ENCODE measurements at places on chromosomes 16 and 17.

DNA sequence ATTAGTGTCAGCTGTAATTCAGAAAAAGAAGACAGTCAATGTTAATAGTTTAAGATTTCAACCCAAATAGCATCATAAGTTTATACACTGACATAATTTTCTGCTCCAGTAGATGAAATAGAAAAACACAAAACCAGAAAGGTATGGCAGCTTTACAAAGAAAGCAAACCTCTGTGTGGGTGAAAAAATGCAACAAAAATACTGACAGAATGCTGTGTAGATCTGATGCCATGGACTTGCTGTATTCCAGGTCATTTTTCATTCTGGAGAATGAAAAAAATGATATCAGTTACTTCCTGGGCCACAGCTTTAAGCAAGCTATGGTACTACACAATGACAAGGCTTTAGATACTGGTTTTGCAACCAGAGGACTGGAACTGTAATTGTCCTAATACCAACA lies 116.0 kb downstream of the MAP2K4 start:
- DNase-seq, result no peak

GRCh38 chr16:57143149-57143921 lies 42.5 kb downstream of the PSME3IP1 start:
- no peak for DNase-seq

DNA sequence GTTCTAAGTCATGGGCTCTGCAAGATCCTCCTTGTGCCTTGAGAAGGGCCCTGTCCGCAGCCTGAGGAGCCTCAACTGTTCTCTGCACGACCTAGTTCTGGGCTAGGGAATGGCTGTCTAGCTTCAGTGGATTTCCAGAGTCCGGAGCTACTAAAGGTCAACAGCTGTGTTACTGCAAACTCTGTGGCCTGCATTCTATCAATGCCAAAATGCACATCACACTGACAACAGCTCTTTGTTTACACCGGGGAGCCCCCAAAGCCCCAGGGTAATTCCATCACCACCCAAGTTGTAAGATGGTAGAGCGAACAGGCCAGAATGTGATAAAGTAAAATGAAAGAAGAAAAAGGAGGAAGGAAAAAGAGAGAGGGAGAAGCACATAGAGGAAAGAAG lies 610.2 kb downstream of the MAF start:
- DNase-seq, result no peak

DNA sequence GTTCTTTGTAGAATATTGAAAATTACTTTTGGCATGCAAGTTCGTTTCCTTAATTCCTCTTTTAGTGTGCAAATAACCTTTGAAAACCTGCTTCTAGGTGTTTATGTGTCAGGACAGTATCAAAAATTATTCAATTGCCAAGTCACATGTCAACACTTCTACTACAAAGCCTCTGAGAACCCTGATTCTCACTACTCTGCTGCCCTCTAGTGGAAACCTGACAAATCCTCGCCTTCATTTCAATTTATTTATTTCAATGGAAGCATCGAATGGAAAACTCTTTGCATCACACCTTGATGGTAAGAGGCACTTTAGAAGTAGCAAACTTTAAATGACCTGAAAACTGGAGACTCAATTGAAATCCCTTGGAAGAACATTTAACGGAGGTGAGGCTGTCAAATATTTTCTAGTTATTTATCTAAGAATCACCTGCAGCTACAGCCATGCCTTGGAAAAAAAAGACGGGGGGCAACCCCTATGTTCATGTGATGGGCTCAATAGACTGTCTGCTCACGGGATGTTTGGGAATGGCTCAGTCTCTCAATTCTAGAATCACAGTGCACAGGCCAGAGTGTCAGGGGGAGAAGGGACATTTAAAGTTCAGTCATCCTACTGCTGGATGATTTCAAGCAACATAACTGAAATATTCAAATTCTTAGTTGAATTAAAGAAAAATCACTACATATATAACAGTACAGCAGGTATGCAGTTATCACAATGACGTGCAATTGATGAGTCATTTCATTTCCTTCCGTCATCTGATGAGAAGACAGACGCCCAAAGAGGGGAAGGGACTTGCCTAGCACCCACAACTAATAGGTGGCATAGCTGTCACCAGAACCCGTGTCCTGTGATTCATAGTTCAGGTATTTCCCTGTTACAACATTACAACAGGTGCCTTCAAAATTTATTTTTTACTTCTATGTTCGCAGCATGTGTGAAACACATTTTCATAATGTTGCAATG lies 563.9 kb downstream of the TOX3 start:
- no peak for DNase-seq

DNA sequence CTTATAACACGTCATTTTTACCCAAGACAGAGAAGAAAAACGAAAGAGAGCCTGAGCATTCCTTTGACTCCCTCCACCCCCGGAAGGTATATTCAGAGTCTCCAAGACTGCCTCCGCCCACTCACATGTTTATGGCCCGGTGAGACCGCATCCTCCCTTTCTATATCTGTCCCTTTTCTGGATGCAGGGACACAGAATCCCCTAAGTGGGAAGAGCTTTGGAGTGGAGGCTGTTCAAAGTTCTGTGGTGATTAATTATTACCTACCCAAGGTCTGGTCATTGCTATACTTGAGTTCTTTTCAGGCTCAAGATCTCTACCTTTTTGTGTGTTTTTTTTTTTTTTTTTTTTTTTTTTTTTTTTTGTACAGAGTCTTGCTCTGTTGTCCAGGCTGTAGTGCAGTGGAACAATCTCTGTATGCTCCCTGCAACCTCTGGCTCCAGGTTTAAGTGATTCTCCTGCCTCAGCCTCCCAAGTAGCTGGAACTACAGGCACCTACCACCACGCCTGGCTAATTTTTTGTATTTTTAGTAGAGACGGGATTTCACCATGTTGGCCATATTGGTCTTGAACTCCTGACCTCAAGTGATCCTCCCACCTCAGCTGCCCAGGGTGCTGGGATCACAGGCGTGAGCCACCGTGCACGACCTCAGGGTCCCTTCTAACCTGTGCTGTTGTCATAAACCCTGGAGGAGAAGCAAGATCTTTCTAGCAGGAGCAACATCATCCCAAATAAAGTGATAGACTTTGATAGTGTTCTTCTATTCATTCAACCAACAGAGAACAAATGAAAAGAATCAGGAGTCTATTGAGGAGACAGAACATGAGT lies 407.1 kb downstream of the WWOX start:
- no peak for DNase-seq

DNA sequence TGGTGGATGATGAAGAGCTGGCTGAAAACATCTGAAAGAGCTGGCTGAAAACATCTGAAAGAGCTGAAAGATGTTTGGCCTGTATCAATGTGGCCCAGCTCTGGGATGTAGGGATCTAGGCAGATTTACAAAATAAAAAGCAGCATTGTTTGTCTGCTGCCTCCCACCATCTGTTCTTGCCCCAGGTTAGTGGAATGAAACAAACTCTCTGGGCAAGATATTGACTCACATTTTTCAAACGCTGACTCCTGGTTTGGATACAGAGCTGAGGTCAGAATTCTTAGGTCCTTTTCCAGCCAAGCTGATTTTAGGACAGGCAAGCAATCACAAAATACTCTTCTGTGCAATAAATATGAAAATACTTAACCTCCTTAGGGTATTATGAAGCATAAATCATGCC lies 139.0 kb downstream of the STX8 start:
- DNase-seq, result no peak

GRCh38 chr16:2484898-2485508 lies 10.1 kb downstream of the TBC1D24 start:
- DNase-seq, result no peak

GRCh38 chr17:9987779-9988585 lies 82.9 kb upstream of the RCVRN start:
- peak; percentile 6 for DNase-seq

- DNase-seq, result no peak
Observed at GRCh38 chr17:50346313-50347116, 589 bp downstream of the XYLT2 start.

DNA sequence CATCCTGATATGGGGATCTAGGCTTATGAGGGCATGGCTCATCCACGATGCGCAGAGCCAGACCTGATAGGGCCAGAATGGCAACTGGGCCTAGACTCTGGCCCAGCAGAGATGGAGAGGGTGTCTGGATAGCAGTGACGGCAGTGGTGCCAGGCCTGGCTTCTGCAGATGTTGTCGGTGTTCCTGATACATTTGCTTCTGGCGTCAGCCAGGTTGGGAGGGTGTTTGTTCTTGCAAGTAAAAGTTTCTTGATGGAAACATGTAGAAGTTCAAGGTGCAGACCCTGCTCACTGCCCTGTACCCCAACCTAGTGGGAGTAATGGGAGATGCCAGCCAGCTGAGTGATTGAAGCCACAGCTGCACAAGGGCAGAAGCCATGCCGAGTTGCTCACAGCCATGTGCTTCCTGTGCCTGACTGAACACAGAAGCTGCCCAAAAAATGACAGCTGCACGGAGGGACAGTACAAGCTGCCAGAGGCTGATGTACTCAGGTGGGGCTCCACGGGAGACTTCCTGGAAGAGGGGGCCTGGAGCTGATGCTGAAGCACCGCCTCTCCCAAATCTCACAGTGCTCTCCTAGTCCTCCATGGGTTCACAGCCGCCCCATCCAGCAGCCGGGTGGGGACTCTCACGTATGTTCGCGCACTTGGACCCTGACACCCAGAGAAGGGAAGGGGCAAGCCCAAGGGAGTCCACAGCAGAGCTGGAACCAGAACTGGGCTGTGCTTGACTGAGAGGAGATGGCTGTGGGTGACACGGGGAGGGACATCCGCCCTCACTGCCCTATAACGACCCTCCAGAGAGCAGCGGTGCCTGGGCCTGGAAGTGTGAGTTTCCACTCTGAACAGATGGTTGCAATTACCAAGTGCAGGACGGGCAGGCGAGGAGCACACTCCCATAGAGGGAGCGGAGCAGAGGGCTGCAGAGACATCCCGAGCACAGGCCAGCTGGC lies 78.7 kb downstream of the N4BP1 start:
- DNase-seq, result no peak

DNA sequence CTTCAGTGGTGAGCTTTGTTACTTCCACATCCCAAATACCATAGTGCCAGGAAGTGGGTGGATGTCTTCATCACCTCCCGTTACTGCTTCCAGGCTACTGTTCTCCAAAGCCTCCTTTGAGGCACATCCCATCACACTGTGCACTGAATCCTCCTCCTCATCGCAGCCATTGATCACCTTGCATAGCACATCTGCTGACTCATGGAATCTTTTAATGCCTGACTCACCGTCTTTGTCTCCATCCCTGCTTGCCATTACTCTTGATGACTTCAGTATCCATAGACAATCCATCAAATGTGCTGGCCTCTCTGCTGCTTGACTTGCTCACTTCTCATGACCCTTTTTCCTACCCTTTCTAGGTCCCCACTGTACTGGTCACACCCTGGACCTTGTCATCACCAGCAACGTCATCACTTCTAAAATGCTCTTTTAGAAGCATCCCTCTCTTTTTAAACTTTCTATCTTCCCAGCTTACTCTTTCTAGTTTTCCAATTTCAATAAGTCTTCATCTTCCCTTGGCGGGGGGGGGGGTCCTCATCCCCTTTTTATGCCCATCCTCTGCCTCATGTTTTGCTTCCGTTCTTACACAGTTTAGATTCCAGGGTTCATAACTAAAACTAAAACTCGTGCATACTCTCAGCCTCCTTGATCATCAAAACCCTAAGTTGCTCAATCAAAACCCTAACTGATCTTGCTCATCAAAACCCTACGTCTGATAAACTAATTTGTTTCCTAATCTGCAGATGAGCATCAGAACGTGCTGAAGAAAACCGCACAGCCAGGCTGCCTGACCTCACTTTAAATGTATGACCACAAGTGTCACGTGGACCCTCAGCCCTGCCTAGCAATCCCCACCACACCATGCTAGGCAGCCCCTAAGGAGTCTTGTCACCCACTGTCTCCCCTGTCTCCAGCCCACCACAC lies 289.7 kb upstream of the ZFHX3 start:
- DNase-seq, result no peak

DNA sequence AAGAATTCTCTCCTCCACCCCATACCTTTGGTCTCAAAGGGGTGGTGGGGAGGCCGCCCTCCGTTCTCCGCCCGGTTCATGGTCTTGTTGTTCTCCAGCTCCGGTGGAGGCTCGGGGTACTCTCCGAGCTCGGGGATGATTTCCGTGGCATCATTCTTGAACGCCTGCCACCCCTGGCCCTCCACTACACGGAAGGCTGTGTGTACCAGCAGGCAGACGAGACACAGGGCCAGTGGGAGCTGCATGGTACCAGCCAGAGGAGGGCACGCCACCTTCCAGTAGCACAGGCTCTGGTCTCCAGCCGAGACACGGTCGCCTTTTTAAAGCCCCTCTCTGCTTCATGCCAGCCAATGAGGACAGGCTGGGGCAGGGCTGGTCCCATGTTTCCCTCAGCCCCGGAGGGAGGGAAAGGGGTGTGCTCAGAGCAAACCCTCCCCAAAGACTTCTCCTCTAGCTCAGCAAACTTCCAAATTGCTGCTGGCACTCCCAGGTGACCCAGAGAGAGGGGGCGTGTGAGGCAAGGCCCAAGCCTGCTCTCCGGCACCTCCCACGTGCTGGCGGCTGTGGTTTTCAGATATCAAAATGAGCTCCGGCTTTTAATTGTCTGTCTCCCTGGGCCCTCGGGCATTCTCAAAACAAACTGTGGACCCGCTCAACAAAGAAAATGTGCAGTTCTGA lies at the start of gene SOST:
SOST (minus strand) TSS at position 295 of the 678 bp plus-strand sequence; CDS start at position 245, 50 bp downstream.
- DNase-seq, result no peak

- no peak for DNase-seq
Observed at GRCh38 chr17:16129441-16130205, 85.7 kb downstream of the NCOR1 start.

DNA sequence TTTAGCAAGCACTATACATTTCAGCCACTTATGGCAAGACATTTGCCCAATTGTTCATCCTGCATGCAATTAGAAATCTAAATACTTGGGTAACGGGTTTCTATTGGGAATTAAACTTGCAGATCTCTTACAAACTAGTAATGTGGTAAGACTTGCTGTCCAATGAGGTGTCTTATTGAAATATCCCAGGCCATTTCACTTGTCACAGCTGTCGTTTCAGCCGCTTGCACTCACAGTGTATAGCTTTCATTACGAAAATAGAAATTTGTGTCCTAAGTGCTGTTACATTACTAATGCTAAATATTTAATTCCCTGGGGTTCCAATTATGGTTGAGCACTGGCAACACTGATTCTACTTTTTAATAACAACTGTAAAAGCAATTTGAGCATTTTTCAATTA lies 40.3 kb upstream of the IRX5 start:
- no peak for DNase-seq
